Effector memory CD8-positive, alpha-beta T cell (primary cell): ENCODE measurements at places on chromosomes 3 and 15.

GRCh38 chr15:50815958-50816590 lies 50.6 kb upstream of the SPPL2A start:
- DNase-seq: no peak
- H3K27ac ChIP-seq: no peak overlapping the region
- H3K4me3 ChIP-seq: no peak overlapping the region
- H3K36me3 ChIP-seq: no peaks in the 10 kb centered on the region
- H3K27me3 ChIP-seq: no peaks in the 10 kb centered on the region

DNA sequence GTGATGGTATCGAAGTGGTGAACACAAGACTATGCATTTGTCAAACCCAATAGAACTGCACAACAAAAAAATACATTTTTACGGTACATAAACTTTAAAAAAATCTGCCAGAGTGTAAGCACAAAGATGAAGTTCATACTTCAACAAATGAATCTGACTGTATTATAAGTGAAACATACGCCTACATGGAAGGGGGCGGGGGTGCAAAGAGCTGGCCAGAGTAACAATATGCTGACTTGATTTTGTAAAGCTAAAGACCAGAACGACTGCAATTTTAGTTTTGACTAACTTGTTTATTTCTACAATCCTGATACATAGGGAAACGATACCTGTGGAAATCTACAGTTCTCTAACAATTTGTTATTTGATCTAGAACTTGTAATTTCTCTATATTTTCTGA lies 426.0 kb downstream of the GABRG3 start:
- DNase-seq: no peak
- no peak overlapping the region for H3K27ac ChIP-seq
- H3K4me3 ChIP-seq: no peak overlapping the region
- H3K4me1 ChIP-seq: no peaks in the 10 kb centered on the region

DNA sequence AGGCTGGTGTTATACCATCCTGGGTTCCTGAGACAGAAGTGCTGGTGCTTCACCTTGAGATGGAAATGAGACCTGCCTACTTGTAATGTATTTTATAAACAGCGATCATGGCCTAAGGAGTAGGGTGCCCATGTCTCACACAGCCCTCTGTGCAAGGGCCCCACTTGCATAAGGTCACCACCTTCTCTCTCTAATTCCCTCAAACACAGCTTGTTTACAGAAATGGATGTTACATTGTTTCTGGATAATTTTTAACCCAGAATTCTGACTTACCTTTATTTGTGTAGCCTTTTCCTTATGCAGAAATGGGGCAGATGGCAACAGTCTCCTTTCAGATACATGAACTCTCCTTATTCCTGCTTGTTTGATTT lies 95.1 kb upstream of the UMPS start:
- H3K36me3 ChIP-seq: no peaks in the 10 kb centered on the region
- H3K4me3 ChIP-seq: no peak overlapping the region
- H3K27ac ChIP-seq: no peak overlapping the region
- H3K27me3 ChIP-seq: peaks cover 33% of the 10 kb centered on the region

DNA sequence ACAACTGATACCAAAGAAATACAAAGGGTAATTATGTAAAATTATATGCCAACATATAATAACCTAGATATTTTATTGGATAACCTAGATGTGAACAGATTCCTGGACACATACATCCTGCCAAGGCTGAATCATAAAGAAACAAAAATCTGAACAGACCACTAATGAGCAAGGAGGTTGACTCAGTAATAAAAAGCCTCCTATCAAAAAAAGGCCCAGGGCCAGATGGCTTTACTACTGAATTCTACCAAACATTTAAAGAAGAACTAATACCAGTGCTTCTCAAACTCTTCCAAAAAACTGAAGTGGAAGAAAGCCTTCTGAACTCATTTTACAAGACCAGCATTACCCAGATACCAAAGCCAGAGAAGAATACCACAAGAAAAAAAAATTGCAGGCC lies 32.4 kb downstream of the THBS1 start:
- H3K4me3 ChIP-seq: no peak overlapping the region
- H3K27ac ChIP-seq: no peak overlapping the region
- no peaks in the 10 kb centered on the region for H3K36me3 ChIP-seq
- H3K4me1 ChIP-seq: peaks cover 11% of the 10 kb centered on the region
- no peaks in the 10 kb centered on the region for H3K27me3 ChIP-seq
- DNase-seq: no peak

DNA sequence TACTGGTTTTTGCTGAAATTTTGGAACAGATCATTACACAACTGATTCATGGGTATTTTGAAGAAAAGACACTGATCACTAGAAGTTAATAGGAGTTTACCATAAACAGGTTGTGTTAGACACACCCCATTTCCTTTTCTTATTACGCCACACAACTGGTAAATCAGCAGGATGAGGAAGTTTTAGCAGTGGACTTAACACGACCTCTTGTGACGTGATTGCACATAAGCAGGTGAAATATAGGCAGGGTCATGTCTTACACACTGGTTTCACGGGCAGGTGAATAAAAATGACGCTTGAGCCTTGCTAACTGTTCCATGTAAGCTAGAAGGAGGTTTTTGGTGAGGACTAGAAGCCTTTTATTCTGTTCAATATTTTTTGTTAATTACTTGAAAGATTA lies 27.1 kb upstream of the TPRG1 start:
- H3K27me3 ChIP-seq: no peaks in the 10 kb centered on the region
- peaks cover 2% of the 10 kb centered on the region for H3K36me3 ChIP-seq
- peak overlapping the region; percentile 13 for H3K4me3 ChIP-seq
- peak; percentile 27 for DNase-seq
- H3K4me1 ChIP-seq: peaks cover 49% of the 10 kb centered on the region
- H3K27ac ChIP-seq: peak overlapping the region; percentile 86

DNA sequence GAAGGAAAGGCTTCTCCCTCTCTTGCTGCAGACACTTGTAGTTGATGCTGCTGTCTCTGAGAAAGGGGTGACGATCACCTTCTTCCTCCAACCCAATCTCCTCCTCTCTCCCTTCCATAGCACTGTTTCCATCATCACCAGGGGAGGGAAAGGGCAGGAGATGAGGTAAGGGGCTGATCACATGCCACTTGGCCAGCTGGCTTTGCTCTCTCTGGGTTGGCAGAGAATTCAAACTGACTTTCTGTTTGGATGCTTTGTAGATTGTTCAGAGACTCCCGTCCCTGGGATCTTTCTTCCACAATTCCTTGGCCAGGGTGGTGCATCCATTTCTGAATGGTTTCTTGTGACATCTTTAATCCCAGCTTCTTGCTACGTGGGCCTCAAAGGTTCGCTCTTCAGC lies 43.2 kb upstream of the ZNF148 start:
- DNase-seq: no peak
- H3K36me3 ChIP-seq: peaks cover 6% of the 10 kb centered on the region
- H3K27ac ChIP-seq: no peak overlapping the region
- no peaks in the 10 kb centered on the region for H3K27me3 ChIP-seq

GRCh38 chr3:118705487-118706219 lies 329.0 kb downstream of the IGSF11 start:
- no peaks in the 10 kb centered on the region for H3K4me1 ChIP-seq
- H3K4me3 ChIP-seq: no peak overlapping the region
- no peaks in the 10 kb centered on the region for H3K27me3 ChIP-seq
- no peak for DNase-seq
- no peak overlapping the region for H3K27ac ChIP-seq

GRCh38 chr15:57662091-57662744 lies 44.3 kb upstream of the POLR2M start:
- H3K27ac ChIP-seq: no peak overlapping the region
- no peaks in the 10 kb centered on the region for H3K36me3 ChIP-seq
- no peak for DNase-seq
- H3K4me3 ChIP-seq: no peak overlapping the region
- H3K27me3 ChIP-seq: peaks cover 35% of the 10 kb centered on the region
- H3K4me1 ChIP-seq: no peaks in the 10 kb centered on the region

- H3K27ac ChIP-seq: no peak overlapping the region
- H3K27me3 ChIP-seq: no peaks in the 10 kb centered on the region
- DNase-seq: no peak
- H3K36me3 ChIP-seq: no peaks in the 10 kb centered on the region
Measured at GRCh38 chr3:346186-346585, 149.6 kb downstream of the CHL1 start.

DNA sequence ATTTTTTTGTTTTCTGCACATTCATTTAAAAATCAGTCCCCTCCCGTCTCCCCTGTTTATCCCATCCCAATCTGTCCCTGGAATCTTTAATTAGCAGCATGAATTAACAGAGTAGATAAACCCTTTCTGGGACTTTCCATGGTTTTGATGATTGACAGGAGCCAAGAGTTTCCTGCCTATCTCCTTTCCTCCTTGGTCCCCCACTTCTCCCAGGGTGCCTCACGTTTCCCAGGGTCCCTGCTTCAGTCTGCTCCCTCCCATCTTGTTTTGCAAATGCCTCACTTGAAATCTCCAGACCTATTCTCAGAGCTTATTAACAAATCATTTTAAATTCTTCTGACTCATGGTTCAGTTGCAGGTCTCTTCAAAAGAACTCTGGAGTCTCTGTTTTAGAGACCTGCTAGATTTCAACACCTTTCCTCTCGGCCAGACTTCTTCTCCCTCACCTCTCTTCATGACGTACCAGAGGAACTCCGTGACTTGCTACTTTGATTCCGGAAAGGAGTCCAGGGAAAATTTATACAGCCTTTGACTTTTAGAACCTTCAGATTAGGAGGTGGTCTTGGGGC lies 238.5 kb downstream of the ITPR1 start:
- H3K4me1 ChIP-seq: peaks cover 6% of the 10 kb centered on the region
- H3K27ac ChIP-seq: no peak overlapping the region
- no peak overlapping the region for H3K4me3 ChIP-seq
- DNase-seq: no peak
- H3K27me3 ChIP-seq: no peaks in the 10 kb centered on the region
- peaks cover 12% of the 10 kb centered on the region for H3K36me3 ChIP-seq

DNA sequence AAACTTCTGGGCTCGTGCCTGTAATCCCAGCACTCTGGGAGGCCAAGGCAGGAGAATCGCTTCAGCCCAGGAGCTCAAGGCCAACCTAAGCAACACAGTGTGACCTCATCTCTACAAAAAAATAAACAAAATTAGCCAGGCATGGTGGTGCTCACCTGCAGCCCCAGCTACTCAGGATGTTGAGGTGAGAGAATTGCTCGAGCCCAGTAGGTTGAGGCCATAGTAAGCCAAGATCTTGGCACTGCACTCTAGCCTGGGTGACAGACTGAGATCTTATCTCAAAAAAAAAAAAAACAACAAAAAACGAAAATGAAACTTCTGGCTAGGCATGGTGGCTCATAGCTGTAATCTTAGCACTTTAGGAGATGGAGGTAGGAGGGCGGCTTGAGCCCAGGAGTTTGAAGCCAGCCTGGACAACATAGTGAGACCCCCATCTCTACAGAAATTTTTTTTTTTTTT lies 53.7 kb downstream of the PIK3CB start:
- H3K27me3 ChIP-seq: no peaks in the 10 kb centered on the region
- peak; percentile 64 for DNase-seq
- peaks cover 10% of the 10 kb centered on the region for H3K4me1 ChIP-seq
- H3K4me3 ChIP-seq: peak overlapping the region; percentile 69
- peaks cover 9% of the 10 kb centered on the region for H3K36me3 ChIP-seq

DNA sequence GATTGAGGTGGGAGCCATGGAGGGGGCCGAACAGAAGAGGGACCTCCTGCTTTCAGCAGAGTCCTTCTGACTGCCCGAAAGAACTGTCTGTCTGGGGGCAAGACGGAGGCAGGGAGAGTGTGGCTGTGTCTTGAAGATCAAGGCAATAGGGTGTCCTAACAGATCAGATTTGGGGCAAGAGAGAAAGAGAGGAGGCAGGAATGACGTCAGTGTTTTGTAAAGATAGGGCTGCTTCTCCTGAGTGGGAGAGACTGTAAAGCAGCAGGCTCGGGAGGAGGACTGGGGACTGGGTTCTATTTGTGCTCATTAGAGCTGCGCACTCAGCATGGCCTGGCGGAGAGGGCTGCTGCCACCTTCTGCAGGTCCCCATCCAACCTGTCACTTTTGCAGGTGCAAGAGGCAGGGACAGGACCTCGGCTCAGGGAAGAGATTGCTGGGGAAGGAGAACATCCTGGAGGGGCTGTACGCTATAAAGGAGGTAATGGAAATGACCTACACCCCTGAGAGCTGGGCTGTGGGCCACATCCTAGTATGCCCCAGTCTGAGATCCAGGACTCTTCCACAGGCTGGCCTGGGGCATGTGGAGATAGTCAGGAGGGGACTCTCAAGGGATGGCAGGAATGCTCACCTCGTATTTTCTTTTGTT lies 29.0 kb upstream of the FGD5 start:
- no peaks in the 10 kb centered on the region for H3K4me1 ChIP-seq
- no peak overlapping the region for H3K4me3 ChIP-seq
- H3K36me3 ChIP-seq: no peaks in the 10 kb centered on the region
- no peak overlapping the region for H3K27ac ChIP-seq
- DNase-seq: no peak

GRCh38 chr3:108565506-108565905 lies 23.7 kb downstream of the CIP2A start:
- H3K27ac ChIP-seq: no peak overlapping the region
- no peak for DNase-seq
- no peaks in the 10 kb centered on the region for H3K27me3 ChIP-seq
- H3K4me1 ChIP-seq: no peaks in the 10 kb centered on the region
- H3K4me3 ChIP-seq: no peak overlapping the region

GRCh38 chr15:40307421-40308211 lies at the start of gene PLCB2:
Gene PLCB2 (minus strand): TSS chr15:40307935. CDS start chr15:40307672, 263 bp downstream.
- peak within 1 kb of the TSS; percentile 99 for H3K4me3 ChIP-seq
- DNase-seq: peak; percentile 62
- peak within 1 kb of the TSS; percentile 95 for H3K27ac ChIP-seq
- peaks cover 50% of the 10 kb centered on the region for H3K4me1 ChIP-seq
- H3K36me3 ChIP-seq: peaks cover 10% of the 10 kb centered on the region
- H3K27me3 ChIP-seq: no peaks in the 10 kb centered on the region

DNA sequence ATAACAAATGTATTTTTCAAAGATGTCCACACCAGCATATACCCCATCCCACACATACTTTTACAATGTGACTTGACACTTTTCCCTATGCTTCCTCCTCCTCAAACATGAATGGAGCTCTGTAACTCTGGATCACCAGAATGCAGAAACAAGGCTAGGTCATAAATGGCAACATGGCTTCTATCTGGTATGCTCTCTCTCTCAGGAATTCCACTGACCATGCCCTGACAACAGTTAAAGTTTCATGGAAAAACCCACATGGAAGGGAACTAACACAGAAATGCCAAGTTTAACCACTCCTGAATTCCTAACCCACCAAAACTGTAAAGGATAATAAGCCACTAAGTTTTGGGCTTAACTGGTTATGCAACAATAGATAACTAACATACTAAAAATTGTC lies 19.9 kb downstream of the MYO9A start:
- no peaks in the 10 kb centered on the region for H3K27me3 ChIP-seq
- H3K4me3 ChIP-seq: no peak overlapping the region
- no peak overlapping the region for H3K27ac ChIP-seq

DNA sequence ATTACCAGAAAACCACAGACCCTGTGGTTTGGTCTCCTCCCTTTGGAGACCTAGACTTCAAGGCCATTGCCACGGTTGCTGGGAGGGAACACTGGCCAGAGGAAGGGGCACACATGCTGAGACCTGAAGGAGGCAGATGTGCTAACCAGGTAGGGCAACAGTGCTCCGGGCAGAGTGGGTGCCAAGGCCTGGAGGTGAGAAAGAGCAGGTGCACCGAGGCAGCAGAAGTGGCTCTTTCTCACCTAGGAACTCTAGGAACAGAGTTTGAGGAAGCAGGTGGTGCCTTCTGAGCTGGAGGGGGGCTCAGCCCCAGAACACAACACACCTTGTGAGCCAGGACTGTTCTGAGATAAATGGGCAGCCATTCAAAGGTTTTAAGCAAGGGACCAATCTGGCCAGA lies 106.1 kb downstream of the MEGF11 start:
- H3K27me3 ChIP-seq: peaks cover 72% of the 10 kb centered on the region
- H3K27ac ChIP-seq: no peak overlapping the region
- DNase-seq: no peak
- H3K4me3 ChIP-seq: no peak overlapping the region
- H3K4me1 ChIP-seq: no peaks in the 10 kb centered on the region
